ENCODE measurements at places on chromosomes 11 and 22.

GRCh38 chr11:86519064-86519911 lies 144.6 kb downstream of the CCDC81 start:
- peak; percentile 1 for DNase-seq

- no peak for DNase-seq
Observed at GRCh38 chr22:48834404-48834803, 993.3 kb downstream of the BRD1 start.

DNA sequence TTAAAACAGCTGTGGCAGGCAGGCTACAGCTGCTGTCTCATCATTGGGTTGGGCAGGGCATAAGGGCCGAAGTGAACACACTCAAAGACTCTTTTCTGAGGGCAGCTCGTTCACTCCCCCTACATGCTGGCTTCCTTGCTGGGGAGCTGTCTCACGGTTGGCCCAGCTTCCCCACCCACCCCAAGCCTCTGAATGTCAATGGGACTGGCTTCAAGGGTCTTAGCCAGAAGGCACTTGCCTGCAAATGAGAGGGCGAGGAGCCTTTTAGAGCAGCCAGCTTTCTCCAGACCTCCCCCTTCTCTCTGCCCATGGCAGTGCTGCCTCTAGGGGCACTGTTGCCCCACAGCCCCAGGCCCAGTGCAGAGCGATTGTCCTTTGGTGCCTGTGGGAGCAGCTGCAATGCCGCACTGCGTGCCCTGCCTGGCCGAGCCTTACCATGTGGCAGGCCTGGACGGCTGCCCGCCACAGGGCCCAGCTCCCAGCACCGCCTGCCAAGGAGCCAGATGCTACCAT lies 94.7 kb upstream of the RASSF10 start:
- DNase-seq = peak; percentile 76

DNA sequence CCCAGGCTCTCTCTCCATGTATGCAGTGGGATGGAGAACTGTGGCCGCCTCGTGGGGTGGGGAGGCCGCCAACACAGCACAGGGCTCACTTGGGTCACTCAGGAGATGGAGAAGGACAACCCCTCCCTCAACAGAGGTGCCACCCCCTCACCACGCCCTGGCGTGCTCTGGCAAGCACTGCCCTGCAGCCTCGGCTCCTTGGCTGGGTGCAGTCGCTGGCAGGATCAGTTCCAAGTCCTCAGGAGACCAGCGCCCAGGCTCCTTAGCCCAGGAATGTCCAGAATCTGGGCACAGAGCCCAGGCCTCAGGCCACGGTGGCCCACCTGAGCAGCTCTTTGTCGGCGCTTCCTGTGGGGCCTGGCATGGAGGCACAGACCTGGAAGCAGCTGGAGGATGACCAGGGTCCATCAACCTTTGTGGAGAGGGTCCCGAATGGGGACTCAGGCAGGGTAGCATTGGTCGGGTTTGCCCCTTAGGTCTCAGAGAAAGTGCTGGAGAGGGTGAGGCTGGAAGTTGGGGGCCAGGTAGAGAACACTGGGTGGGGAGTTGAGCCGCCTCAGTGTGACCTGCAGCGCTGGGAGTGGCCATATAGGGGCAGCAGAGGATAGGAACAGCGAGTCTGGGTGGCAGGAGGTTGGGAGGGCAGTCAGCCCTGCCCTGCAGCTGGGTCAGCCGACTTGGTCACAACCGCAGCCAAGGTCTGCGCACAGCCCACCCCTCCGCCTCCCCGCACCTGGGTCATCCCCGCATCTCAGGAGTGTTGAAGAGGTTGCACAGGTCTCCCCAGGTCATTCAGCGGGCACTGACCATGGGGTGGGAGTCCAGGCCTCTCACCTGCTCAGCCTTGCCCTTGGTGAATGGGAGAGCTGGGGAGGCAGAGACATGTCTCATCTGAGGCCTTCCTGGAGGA lies 8.2 kb downstream of the SUSD2 start:
- peak; percentile 26 for DNase-seq

GRCh38 chr11:58525037-58525614 lies 17.2 kb upstream of the OR5B21 start:
- no peak for DNase-seq

DNA sequence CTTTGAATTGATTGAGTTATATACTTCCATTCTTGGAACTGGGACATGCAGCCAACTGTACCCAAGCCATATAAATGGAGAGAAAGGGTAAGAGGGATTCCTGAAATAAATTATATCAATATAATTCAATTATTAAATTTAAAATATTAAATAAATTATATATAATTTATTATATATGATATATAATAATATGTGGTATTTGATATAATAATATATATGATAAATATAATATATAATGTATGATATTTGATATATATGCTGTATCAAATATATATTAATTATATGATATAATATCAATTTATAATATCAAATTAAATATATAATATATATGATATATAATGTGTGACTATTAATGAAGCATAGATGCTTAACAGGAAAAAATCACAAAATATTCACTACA lies 677.0 kb downstream of the NELL1 start:
- DNase-seq = no peak

GRCh38 chr11:78812513-78813293 lies 238.0 kb upstream of the NARS2 start:
- DNase-seq = no peak

DNA sequence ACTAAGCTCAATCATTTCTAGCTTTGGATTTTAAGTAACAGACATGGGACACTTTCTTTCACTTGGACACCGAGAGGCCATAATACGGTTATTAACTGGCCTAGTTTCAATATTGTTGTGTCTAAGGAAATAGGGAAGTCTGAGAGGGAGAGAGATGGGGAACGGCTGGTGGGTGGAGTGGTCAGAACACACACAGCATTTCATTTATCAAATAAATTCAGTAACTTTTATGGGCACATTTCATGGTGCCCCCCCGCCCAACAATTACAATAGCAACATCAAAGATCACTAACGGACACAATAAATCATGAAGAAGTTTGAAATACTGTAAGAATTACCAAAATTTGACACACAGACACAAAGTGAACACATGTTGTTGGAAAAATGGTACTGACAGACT lies 10.7 kb downstream of the PRPF19 start:
- DNase-seq = no peak

GRCh38 chr11:120212926-120213325 lies 2.1 kb downstream of the OAF start:
- no peak for DNase-seq
